CD4-positive, alpha-beta T cell treated with Interleukin-15 for 1 hour (primary cell): ENCODE measurements at places on chromosomes 5 and 9.
A peak's percentile ranks its signal among the peaks of the same experiment; 100 is the strongest.

- no peak for DNase-seq
These were observed 233.7 kb downstream of the SPOCK1 start for GRCh38 chr5:137265457-137265856.

DNA sequence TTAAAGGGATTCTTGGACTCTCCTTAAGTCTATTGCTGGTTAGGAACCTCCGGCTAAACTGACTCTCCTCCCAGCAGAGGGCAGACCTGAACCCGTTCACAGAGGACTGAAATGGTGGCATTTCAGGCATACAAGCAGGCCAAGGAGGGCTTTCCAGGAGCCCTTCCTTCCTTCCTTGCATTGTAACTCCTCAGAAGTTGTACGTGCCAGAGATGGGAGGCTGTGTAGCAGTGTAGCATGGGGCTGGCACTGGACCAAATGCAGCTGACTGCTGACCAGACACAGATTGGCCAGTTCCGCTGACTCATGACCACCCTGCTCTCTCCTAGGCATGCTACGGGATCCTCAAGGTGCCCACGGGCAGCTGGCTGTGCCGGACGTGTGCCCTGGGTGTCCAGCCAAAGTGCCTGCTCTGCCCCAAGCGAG lies 36.4 kb downstream of the JADE2 start:
- DNase-seq: no peak

- DNase-seq: no peak
These were observed 214.6 kb upstream of the CCNH start for GRCh38 chr5:87627363-87627762.

GRCh38 chr9:112640311-112640710 lies 77.6 kb downstream of the INIP start:
- no peak for DNase-seq

DNA sequence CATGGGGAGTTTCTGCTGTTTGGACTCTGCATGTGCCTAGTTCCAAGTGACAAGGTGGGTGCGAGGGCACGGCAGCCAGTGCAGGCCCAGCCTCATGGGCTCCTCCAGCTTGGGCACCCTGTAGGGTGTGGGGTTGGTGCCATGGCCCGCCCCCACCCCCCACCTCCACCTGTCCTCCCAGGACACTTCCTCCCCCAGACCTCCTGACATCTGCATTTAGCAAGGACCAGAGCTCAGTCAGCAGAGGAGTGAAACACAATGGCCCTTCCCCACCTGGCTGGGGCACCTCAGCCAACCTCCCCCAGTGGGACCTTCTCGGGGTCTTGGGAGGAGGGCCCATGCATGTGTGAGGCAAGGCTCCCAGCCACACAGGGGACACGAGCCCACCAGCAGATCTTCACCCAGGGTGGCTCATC lies 1.9 kb upstream of the NKD2 start:
- peak; percentile 9 for DNase-seq

DNA sequence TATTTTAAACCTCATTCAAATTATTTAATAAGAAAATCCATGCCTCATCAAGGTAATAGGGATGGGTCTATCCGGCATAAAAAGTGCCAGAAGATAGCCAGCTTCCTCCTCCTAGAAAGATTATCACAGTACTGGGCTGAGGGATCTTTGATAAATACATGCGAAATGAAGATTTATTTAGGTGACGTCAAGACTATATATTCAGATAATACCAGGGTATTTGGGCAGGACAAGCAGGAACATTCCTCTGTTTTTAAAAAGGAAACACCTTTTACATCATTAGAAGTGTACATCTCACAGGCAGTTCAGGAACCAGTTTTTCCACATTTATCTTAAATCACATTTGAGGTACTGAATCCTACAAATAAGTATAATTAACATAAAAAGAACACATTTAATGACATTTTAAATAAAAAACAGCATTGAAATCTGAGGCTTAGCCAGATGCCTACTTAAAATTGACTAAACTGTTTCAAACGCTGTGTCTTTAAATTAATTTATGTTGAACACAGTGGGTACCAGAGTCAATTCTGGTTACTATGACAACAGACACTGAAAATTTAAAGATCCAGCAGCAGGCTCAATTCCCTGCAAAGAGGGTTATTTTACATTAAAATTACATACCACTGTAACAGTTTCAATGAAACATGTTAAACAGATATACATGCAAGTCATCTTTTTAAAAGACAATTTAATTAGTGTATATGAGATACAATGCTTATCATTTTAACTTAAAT lies 124.7 kb upstream of the SLCO6A1 start:
- DNase-seq: no peak

- DNase-seq: no peak
These were observed 9.7 kb upstream of the CTNNA1 start for GRCh38 chr5:138743484-138743883.

DNA sequence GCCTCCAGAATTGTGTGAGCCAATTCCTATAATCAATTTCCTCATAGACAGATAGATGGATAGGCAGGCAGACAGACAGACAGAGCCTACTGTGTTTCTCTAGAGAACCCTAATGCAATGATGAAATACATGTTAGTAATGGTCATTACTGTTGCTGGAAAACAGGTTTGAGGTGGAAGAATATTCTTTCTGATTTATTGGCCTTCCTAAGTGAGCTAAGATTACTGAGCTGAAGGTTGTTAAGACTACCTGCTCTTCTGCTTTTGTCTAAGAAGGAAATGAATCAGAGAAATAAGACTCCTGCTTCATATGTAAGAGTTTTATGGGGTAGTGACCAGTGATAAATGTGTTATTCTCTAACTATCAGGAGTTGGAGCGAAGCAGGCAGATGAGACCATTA lies 219.9 kb downstream of the ELAVL2 start:
- no peak for DNase-seq

GRCh38 chr9:69036309-69036708 lies 757 bp downstream of the FXN start:
- DNase-seq: no peak

DNA sequence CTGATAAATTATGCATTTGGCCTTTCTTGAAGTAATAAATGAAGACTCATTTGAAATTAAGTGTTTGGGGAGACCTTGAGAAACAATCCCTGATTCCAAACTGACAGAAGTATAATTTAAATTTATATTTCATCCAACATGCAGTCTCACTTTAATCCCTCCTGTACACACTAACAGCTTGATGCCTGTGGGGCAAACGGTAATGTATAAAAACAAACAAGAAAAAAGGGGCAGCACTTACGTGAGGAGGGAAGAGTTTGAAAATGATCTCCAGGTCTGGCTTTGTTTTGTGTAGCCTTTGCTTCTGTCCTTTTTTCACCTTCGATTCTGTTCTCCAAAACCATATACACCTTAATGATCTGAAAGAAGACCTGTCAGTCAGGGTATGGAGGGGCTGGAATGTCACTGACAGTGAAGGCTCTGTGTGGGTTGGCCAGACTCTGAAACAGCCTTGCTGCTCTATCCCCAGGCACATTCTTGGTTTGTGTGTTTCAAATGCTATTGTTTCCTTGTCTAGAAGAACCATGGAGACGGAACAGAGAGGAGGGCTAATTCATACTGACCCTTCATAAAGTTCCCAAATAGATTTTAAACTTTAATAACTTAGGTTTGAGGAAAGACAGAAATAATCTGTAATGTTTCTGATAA lies 338.2 kb upstream of the WWC1 start:
- no peak for DNase-seq

GRCh38 chr9:19404283-19405075 lies 4.3 kb upstream of the ACER2 start:
- no peak for DNase-seq

DNA sequence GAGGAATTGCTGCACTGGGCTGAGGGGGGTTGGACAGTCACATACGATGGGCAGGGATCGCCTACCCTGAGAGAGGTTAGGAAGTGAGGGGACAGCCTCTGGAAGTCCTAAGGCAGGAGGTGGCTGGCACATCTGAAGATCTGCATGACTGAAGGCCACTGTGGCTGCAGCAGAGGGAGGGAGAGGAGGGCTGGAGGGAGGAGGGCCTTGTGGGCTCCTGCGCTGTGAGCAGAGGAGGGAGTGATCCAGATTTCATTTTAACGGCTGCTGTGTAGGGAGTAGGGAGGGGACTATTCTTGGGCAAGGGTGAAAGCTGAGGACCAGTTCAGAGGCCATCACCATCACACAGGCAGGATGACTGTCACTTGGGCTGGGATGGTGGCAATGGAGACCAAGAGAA lies 7.1 kb downstream of the EIF4E1B start:
- DNase-seq: no peak

DNA sequence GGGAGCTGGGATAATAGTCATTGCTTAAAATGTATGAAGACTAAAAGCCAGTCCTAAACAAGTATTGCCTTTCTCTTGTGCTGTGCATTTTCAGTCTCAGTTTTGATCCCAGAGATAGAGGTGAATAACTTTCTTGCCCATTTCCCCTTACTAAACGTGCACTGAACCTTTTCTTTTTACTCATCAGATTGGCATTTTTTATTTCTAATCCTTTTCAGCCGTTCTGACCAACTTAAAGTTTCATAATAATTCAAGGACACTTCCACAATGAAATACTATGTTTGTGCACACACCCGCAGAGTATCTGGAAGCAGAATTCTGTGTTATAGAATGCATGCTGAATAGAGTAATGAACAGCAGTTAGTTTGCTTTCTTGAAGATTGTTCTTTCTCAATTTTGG lies 343.6 kb downstream of the LRRC70 start:
- no peak for DNase-seq

DNA sequence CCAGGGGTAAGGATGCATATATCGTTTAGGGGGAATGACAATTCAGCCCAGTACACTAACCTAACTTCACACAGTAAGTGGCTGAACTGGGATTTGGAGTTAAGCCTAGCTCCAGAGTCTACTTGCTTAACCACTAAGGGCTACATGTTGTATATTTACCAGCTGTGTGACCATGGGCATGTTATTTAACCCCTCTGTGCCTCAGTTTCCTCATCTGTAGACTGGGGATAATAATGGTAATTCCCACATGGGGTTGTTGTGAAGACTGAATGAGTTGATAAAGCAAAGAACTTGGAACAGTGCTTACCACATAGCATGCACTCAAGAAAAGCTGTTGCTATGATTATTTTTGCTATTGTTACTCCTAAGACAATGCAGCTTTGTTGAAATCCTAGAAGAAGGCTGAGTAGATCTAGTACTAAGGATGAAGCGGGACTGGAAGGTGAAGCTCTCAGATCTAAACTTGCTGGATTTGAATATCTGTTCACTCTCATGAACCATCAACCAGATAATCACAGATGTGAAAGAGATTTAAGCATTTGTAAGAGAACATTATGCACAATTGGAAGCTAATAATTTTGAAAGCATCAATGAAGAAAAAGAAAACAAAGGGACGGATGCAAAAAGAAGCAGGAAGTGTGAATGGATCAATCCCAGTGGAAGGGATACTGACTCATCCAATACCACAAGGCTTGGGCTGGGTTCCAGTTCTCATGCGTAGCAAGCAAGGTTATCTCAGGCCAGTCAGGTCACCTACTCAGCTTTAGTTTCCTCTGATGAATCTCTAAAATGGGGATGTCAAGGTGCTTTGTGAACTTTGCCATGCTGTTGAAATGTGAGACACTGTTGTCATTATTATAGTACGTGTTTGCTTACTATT lies 78.5 kb upstream of the TBC1D2 start:
- no peak for DNase-seq

- DNase-seq: no peak
These were observed 14.9 kb downstream of the OLFM1 start for GRCh38 chr9:135102331-135102730.

DNA sequence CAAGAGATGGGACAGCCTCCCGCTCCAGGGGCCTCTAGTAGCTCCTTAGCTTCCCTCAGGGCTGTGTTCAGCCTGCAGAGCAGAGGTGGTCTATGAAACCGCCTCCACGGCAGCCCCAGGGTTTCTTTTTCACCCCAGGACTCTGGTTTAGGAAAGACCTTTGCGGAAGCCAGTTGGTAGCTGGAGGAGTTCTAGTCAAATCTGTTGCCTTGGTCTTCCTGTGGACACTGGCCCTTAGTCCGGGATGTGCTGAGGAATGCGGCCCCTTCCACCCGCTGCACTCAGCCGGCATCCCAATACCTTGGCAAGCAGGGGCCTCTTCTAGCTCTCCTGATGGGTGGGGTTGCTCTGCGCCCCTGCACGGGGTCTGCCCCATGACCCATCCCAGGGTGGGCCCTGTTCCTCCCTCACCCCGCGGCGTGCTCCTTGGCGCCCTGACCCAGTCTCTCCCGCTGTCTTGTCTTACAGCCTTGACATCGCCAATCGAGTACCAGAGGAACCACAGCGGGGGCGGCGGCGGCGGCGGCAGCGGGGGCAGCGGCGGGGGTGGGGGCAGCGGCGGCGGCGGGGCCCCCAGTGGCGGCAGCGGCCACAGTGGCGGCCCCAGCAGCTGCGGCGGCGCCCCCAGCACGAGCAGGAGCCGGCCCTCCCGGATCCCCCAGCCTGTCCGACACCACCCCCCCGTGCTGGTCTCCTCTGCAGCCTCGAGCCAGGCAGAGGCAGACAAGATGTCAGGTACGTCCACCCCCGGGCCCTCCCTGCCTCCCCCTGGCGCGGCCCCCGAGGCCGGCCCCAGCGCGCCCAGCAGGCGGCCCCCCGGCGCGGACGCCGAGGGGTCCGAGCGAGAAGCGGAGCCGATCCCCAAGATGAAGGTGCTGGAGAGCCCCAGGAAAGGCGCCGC lies 94.3 kb upstream of the OTULINL start:
- DNase-seq: no peak

GRCh38 chr5:134006115-134006514 lies 1.3 kb upstream of the VDAC1 start:
- DNase-seq: no peak

DNA sequence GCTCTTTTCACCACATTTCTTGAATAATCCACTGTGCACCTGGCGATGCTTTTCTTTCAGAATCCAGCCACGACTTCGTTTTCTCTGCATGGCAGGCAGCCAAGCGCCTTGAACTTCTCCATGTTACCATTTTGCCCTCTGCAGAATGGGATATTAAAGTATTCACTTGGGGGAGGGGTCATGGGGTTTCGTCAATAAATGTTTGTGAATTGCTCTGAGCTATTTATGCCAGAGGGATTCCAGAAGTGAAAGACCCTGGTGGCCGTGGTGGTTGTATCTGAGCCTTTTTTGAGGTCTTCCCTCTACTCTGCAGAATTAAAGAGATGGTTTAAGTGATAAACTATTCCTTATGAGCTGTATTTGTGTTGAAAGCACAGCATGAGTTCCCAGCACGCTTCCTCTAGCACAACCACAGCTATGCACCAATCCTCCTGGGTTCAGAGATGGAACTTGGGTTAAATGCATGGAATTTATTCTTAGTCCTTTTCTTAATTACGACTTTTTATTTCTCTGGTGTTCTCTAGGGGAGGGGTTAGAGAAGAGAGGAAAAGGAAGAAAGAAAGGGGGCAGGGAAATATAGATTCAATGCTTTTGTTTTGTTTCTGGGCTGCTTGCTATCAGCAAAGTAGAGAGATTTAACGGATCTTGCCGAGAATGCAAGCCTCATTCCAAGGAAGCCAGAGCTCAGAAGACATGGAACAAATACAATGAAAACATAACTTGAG lies 478.2 kb upstream of the TNC start:
- DNase-seq: no peak
